ENCODE measurements at places on chromosomes 7 and 10.
A peak's percentile ranks its signal among the peaks of the same experiment; 100 is the strongest.

- no peak for DNase-seq
- H3K27me3 ChIP-seq, result no peaks in the 10 kb centered on the region
- no peak overlapping the region for H3K27ac ChIP-seq
- no peak overlapping the region for H3K4me3 ChIP-seq
- H3K4me1 ChIP-seq, result no peaks in the 10 kb centered on the region
- H3K36me3 ChIP-seq, result no peaks in the 10 kb centered on the region
These were observed 94.3 kb upstream of the ADO start for GRCh38 chr10:62710182-62710581.

- H3K27me3 ChIP-seq, result no peaks in the 10 kb centered on the region
- peak; percentile 89 for DNase-seq
- peak within 1 kb of the TSS; percentile 79 for H3K4me3 ChIP-seq
- H3K36me3 ChIP-seq, result no peaks in the 10 kb centered on the region
- peak within 1 kb of the TSS; percentile 75 for H3K27ac ChIP-seq
These were observed at the start of gene UNC5B for GRCh38 chr10:71212318-71213126. Gene UNC5B (plus strand): TSS chr10:71212570. CDS start chr10:71212986, 416 bp downstream.

- no peak overlapping the region for H3K27ac ChIP-seq
- no peaks in the 10 kb centered on the region for H3K27me3 ChIP-seq
- no peaks in the 10 kb centered on the region for H3K36me3 ChIP-seq
These were observed 57.8 kb downstream of the HHEX start for GRCh38 chr10:92747600-92747999.

- no peaks in the 10 kb centered on the region for H3K36me3 ChIP-seq
- H3K27me3 ChIP-seq, result no peaks in the 10 kb centered on the region
- DNase-seq, result no peak
- no peak overlapping the region for H3K27ac ChIP-seq
These were observed 22.0 kb downstream of the MAD1L1 start for GRCh38 chr7:2210551-2211258.
